Stimulated activated CD4-positive, alpha-beta T cell treated with anti-CD3 and anti-CD28 coated beads, Interleukin-4, amount 100 ng/mL, for 24 hours (primary cell): ENCODE measurements at places on chromosomes 5 and 9.

DNA sequence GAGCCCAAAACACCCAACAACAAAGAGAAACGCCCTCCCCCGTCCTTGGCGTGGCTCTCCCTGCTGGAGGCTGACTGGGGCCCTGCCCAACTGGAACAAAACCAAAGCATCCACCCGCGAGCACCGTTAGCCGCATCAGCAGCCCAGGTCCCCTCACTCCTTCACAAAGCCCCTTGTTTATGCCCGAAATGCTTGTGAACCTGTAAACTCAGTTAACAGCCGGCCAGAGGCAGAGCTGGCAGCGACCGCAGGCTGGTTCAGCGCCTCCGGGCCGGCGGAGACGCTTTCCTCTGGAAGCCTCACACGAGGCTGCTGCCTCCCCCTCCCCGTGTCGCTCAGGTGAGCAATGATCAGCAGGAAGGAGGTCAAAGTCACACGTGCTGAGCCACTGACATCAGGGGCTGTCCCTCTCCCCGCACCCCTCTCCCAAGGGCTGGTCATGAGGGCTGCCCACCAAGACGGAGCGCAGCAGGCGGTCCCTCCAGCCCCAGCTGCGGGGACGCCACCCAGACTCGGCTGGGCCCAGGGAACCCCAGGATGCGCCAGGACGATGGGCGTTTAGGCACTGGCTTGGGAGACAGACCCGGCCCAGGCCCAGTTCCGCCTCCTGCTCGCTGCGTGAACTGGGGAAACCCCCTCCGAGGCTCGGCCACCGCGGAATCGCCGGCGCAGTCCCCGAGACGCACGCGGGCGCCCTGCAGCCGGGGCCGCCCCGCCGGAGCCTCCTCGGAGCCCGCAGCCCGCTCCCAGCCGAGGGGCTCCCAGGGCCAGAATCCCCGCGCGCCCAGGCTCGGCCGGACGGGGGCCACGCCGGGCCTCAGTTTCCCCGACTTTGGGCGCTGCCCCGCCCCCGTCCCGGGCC, 563 bp downstream of the SNAPC4 start:
- peak; percentile 41 for DNase-seq

DNA sequence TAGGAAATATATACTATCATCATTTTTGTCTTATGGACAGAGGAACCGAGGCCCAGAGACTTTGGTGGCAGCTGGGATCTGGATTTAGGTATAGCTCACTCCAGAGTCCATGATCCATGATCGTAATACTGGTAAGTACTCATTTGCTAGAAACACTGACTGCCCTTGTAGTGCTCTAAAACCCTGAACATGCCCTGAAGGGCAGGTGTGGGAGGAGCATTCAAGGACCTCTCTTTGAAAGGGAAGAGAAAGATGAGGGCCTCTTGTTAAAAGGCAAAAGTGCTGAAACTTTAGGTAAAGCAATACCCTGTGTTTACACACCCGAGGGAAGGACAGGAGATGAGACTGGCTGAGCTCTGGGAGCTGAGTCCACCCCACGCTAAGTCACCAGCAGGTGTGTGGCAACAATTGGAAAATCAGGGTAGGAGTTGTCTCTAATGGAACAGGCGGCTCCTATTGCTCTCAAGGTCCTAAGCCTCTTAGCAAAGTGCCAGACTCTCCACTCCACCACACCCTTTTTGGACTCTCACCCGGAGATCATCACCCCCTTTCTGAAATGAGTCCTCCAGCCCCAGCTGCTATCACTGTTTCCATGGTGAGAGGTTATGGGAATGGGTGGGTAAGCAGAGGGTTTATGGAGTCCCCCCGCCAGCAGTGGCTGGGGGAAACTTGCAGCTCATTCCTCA, 34.8 kb downstream of the TRPC7 start:
- no peak for DNase-seq

DNA sequence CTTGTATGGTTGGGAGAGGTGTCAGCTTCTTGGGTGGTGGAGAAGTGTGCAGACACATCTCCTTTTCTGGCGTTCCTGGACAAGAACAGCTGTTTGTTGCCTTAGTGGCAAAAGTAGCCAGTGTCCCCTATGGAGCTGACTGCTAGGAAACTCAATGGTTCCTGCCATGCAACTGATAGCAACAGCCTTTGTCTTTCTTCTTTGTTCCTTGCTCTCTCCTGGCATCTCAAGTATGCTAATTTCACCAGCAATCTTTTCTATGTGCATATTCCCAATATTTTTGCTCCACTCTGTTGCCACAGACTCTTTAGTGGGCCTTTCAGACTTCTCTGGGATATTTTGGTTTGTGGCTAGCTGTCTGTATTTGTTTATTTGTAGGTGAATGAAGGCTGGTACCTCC, 36.7 kb downstream of the FBXO4 start:
- no peak for DNase-seq

DNA sequence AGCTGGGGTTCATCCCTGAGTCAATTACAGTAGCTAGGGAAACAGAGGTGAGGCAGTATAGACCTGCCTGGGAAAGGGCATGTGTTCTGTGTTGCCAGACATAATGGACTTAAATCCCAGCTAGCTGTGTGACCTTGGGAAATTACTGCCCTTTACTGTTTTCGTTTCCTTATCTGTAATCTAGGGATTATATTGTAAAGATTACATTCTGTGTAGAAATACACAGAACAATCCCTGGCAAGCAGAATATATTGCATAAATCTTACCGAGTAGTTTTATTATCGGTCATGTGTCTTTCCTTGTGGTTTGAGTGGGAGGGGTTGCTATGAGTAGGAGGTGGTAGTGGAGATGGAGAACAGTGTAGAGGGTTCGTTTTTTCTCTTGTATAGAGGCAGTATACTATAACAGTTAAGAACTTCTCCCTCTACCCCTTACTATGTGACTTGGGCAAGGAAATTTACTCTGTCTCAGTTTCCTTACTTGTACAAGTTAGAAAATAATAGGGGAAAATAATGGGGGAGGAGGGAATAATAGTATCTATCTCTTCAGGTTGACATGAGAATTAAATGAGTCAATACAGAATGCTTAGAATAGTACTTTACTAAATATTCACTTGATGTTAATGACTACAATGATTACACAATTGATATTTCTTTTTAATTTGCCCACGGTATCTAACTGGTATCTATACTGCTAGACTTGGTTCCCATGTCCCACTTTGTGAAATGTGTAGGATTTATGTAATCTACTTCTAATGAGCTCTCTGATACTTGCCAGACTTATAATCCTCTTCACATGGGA, 7.1 kb upstream of the DMXL1 start:
- peak; percentile 35 for DNase-seq

DNA sequence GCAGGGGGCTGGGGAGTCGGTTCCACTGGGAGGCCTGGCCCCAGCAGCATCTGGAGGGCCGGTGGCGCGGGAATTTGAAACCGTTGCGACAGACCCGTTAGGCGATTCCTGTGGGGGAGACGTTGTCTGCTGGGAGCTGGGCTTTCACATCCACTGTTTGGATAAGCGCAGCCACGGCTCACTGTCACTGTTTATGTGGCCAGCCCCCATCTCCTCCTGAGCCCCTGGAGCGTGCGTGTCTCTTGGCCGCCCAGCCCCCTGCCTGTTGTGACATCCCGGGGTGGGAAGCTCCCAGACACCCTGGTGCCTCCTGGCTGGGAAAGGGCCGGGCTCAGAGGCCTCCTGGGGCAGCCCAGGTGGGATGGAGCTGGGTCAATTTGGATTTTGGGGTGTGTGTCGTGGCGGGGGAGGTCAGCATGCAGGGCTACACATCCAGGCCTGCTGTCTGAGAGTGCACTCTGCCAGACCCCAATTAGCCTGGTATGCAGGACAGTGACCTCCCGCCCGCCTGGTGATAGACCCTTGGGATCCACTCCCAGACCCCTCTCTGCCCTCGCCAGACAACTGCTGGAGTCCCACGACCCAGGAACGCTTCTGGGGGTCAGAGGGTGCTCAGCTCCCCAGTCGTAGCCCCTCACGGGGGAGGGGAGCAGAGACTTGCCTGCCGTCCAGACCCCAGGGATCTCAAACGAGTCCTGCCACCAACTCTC, 62.0 kb upstream of the RNU6ATAC start:
- no peak for DNase-seq

DNA sequence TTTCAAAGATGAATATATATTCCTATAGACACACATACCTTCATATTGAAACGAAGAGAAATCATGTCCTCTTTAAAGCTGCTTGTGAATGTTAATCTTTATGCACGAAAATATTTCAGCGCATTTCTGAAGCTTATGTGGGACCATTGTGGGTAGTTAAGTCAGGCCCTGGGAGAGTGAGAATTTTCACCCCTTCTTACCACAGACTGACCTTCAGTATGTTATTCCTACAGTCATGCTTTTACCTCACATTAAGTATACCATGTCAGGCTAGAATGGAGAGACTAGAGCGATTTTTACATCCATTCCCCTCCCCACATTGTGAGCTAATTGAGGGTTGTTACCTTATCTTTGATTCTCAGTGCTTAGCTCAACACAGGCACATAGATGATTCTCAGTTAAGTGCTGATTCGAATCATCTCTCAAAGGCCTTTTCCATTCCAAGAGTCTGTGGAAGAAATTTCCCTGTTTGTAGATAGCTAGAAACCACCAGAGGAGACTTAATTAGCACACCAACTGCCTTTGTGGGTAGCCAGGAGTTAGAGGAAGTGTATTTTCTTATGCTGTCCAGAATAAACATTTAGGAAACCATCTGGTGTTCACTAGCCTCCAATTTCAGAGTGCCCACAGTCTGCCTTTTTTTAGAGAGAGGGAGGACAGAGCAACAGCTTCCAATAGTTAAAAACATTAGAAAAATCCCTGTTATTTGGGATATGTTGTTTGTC, 110.5 kb downstream of the MEGF10 start:
- DNase-seq = no peak

DNA sequence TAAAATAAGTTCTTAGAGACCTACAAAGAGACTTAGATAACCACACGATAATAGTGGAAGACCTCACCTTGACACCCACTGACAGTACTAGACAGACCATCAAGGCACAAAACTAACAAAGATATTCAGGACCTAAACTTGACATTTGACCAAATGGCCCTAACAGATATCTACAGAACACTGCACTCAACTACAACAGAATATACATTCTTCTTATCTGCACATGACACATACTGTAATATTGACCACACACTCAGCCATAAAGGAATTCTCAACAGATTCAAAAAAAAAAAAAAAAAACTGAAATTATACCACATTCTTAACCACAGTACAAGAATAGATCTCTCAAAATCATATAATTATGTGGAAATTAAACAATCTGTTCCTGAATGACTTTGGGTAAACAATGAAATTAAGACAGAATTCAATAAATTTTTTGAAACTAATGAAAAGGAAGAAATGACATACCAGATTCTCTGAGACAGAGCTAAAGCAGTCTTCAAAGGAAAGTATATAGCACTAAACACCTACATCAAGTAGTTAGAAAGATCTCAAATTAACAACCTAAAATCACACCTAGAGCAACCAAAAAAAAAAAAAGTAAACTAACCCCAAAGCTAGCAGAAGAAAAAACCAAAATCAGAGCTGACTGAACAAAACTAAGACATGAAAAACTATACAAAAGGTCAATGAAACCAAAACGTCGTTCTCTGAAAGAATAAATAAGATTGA, 362.3 kb upstream of the POU5F2 start:
- no peak for DNase-seq

GRCh38 chr5:12679731-12680130, 775.5 kb upstream of the CTNND2 start:
- DNase-seq = no peak

GRCh38 chr9:98432134-98432533, 176.7 kb upstream of the TBC1D2 start:
- DNase-seq = no peak

- no peak for DNase-seq
These were observed 31.4 kb upstream of the ERGIC1 start for GRCh38 chr5:172802567-172803176.

GRCh38 chr9:69801989-69802388, 18.6 kb upstream of the CFAP95 start:
- no peak for DNase-seq

DNA sequence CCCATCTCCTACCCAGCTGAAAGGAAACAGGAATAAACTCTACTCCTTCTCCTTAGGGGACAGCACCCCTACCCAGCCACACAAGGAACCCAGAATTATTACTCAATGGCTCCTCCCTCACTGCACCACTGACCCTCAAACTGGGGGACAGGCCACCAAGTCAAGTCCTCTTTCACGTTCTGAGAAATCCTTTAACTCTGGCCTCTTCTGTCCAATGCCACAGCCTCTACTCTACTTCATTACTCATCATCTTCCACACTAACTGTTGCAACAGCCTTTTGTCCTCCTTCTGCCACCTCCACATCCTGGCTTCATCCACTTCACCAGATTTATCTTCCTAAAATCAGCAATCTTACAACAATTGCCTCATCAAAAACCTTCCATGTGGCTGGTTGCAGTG, 6.8 kb downstream of the TTC39B start:
- no peak for DNase-seq

DNA sequence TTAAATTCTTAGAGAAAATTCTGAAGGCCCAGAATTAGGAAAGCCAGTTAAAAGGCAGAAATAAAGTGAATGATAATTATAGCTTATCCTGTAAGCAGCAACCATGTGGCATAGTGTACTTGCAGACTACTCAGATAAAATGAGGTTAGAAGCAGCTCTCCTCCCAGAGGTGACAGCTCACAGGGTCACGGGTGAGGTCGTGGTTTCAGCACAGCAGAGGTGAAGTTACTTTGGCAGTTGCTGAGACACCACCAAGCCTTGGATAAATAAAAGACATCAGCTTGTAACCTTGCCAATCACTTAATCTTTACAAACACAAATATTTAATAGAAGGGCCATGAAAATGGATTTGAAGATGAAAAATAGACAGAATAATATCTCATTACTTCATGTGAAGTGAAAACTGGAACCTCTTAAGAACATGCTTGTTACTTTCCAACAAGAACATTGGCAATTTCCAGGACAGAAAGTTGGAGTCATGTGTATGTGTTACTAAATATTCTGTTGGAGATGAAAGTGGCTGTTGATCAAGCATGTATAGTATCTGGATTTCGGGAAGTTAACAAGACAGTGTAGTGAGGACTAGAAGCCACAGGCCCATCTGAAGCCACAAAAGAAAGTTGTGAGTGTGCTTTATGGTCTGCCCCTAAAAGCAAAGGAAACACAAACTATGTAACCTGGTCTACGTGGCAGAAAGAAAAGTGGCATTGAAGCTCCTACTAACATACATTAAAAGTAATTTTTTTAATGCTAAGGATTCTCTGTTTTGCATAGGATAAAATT, 134.4 kb downstream of the ERCC6L2 start:
- DNase-seq = peak; percentile 52

DNA sequence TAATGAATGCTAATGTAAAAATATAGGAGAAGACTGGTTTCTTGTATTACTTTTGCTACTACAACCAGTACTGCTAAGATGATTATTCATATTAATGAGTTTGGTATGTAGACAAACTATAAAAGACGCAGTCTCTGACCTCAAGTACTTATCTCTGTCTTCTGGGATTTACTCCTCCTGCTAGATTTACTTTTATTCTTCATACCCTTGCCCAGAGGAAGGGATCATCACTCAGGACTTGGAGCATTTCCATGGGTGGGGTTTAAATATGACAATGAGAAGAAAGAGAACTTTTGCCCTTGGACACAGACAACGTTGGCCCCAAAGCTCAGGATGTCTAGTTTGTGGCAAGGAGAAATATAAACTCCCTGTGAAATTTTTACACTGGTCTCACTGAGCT, 126.1 kb downstream of the BNC2 start:
- no peak for DNase-seq
